Inflammatory macrophage treated with lipopolysaccharide for 4 hours (primary cell): ENCODE measurements at places on chromosomes 11 and 22.

GRCh38 chr11:72721689-72722049, 30.5 kb downstream of the ARAP1 start:
- DNase-seq: peak; percentile 67

DNA sequence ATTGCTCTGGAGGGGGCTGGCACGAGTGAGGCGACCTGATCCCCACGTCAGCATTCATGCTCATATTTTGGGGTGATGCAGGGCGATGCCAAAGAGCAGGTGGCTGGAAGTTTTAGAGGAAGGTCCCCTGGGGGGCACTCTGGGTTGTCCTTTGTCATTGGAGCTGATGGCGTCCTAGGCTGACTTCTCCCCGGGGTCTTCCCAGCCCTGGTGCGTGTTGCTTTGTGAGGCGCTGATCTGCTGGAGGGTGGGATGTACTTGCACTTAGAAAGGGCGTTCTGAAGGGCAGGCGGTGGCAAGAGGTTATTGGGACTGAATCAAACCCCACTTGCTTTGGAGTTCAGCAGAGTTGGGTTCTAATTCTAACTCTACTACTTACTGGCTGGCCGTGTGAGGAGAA, 313.3 kb downstream of the NTM start:
- no peak for DNase-seq

GRCh38 chr22:40410272-40410671, 39.9 kb downstream of the SGSM3 start:
- no peak for DNase-seq

- DNase-seq: no peak
These were observed 121.1 kb downstream of the NTM start for GRCh38 chr11:131491503-131491902.
